ENCODE measurements at places on chromosomes 3 and 15.
A peak's percentile ranks its signal among the peaks of the same experiment; 100 is the strongest.

DNA sequence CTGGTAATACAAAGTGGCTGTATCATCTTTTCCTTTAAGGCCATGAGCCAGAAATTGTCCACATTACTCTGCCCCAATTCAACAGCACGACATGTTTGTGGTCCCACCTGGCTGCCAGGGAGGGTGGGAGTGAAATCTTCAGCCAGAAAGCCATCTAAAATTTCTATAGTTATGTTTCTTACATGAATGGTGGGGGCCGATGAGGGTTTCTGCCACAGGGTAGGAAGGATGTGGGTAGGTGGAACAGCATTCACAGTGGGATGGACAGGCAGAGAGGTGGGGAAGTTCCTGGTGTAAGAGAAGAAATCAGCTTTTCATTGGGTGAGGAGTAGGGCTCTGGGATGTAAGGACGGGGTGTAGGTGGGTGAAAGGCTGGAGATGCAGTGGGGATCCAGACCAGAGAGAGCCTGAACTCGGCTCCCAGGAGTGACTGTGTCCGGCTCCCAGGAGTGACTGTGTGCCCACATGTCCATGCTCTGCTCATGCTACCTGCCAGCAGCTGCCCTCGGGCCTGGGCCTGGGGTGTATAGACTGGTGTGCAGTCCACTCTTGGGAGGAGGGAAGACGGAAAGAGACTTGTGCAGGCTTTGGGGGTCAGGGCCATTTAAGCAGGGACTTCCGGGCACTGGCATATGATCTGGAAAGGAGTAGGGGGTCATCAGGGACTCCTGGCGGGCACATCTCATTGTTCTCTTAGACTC, 3.8 kb upstream of the FBLN2 start:
- DNase-seq, result no peak

DNA sequence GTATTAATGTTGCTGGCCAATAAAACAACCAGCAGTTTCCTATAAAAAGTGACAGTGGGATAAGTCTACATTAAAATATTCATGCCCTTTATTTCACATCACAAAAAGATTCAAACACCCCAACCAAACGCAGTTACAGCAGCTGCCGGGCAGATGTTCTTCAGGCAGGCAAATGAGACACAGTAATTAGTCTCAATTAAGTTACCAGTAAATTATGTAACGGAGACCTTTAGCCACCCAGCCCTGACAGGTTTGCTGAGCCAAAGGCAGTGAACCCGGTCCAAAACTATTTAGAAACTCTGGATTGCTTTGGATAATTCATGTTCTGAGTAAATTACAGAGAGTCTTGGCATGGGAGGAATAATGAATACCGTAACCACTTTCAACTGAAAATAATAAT, 289.2 kb upstream of the LYSMD4 start:
- DNase-seq, result no peak

DNA sequence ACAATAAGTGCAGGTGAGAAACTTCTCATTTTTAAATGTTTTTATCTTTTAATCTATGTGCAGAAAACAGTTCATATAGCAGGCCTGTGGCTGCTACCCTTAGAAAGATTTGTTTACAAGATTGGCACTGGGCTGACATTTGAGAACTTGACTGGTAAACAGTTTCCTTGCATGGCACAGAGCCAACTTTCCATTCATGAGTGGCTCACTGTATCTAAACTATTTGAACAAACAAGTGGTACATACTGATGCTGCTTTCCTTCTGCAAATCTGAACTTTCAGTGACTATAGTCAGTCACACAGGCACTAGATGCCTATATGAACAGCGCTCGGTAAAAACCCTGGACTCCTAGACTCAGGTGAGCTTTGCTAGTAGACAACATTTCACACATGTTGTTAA, 6.3 kb upstream of the GTPBP8 start:
- no peak for DNase-seq

GRCh38 chr3:8996681-8997121, 33.4 kb upstream of the RAD18 start:
- DNase-seq, result peak; percentile 51

- DNase-seq, result no peak
Measured at GRCh38 chr3:8554696-8555095, 53.1 kb downstream of the LMCD1 start.
